Mesenteric fat pad (tissue), 1 donor: ENCODE measurements at places on chromosomes 7 and 10. TPM values are rescaled to one million over a fixed set of nuclear protein-coding genes. Genes with fewer than 3 reads are reported as not detected.

GRCh38 chr10:110744782-110745181 lies 100.6 kb downstream of the RBM20 start:
- no peak for DNase-seq

GRCh38 chr7:135166338-135166990 lies 4.0 kb downstream of the CYREN start:
- DNase-seq = no peak

MBL2 gene
- not detected for total RNA-seq

MEOX2 gene
- total RNA-seq = 22.1 TPM
